ENCODE measurements at places on chromosomes 6 and 20.

GRCh38 chr20:46648903-46649649 lies 2.2 kb downstream of the SLC13A3 start:
- DNase-seq: no peak

- no peak for DNase-seq
Measured at GRCh38 chr6:69338431-69339162, 458.2 kb downstream of the LMBRD1 start.

GRCh38 chr6:109713097-109713496 lies 22.0 kb downstream of the FIG4 start:
- no peak for DNase-seq

- no peak for DNase-seq
Measured at GRCh38 chr6:36542041-36542440, 5.2 kb downstream of the STK38 start.

DNA sequence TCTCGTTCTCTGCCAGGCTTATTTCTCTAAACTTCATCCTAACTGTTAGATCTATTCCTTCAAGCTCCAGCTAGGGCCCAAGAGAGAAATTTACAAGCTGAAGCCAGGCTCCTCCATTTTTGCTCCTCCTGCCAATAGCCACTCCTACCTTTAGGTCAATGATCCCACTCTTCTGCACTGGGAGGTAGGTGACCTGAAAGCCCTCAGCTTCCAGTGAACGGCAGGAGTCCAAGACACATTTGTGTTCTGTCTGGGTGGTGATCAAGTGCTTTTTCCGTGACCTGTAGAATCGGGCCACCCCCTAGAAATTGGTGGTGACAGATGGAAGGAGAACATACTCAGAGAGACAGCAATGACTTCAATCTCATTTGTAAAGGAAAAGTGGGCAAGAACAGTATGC lies 8.9 kb downstream of the NFS1 start:
- no peak for DNase-seq

DNA sequence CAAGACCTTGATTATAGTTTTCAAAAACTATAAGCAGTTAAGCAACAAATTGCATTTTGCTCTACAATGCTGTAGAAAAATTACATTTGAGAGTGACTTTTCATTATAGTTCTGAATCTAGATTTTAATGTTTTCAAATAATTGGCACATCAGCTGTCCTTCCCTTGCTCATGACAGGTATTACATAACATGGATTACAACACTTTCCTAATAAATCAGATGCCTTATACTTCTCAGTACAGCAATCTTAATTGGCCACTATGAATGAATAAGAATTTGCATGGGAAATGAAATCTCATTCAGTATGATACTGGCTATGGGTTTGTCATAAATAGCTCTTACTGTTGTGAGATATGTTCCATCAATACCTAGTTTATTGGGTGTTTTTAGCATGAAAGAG lies 29.9 kb downstream of the HSF2 start:
- no peak for DNase-seq

GRCh38 chr6:47134476-47135189 lies 92.5 kb upstream of the ADGRF1 start:
- DNase-seq: peak; percentile 85

DNA sequence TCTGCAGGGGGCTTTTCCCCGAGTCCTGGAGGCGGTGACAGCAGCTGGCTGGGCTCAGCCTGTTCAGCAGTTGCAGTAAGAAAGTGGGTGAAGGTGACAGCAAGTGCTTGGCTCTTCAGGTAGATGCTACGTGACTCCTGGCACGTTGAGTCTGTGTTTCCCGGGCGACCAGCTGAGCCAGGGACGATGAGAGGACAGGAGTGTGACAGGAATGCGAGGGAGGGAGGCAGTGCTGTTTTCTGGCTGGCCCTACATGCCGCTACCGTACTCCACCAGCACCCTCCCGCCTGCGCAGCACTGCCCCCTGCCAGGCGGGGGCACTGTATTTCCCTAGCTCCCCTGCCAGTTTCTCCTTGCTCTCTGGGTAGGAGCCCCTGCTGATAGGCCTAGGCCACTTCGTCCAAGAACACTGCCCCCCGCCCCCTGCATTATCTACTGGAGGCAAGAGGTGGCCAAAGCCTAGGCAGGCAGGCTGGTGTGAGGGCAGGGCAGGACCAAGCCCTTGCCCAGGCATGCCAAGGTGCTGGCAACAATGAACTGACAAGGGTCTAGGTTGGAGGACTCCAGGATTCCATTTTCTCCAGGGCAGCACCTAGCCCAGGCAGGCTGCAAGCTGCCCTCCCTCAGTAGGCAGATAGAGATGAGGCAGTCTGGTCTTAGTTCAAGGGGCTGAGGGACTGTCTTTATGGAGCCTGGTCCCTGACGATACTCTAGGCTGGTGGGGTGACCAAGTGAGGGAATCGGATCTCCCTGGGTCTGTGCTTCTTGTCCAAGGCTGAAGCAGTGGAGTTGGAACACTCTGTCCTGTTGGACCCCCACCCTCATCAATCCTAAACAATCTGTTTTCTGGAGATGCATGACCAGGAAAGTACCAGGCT lies 19.2 kb downstream of the MRPS18A start:
- peak; percentile 24 for DNase-seq

GRCh38 chr6:33570806-33571636 lies 9.1 kb downstream of the BAK1 start:
- DNase-seq: peak; percentile 53

DNA sequence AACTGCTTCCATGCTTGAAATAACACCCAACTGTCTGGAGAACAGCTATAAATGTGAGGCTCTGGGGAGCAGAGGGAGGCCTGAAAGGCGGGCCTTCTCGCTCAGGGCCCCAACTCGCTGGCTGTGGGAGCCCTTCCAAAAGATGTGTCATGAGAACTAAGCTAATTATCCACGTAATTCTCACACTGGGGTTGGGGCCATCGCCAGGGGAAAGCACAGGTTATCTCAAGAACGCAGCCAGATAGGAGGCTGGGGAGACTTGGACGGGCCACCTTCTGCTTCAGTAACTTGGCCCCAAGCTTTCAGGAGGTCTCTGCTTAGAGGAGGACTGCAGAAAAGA lies 1.6 kb downstream of the PXDC1 start:
- no peak for DNase-seq

DNA sequence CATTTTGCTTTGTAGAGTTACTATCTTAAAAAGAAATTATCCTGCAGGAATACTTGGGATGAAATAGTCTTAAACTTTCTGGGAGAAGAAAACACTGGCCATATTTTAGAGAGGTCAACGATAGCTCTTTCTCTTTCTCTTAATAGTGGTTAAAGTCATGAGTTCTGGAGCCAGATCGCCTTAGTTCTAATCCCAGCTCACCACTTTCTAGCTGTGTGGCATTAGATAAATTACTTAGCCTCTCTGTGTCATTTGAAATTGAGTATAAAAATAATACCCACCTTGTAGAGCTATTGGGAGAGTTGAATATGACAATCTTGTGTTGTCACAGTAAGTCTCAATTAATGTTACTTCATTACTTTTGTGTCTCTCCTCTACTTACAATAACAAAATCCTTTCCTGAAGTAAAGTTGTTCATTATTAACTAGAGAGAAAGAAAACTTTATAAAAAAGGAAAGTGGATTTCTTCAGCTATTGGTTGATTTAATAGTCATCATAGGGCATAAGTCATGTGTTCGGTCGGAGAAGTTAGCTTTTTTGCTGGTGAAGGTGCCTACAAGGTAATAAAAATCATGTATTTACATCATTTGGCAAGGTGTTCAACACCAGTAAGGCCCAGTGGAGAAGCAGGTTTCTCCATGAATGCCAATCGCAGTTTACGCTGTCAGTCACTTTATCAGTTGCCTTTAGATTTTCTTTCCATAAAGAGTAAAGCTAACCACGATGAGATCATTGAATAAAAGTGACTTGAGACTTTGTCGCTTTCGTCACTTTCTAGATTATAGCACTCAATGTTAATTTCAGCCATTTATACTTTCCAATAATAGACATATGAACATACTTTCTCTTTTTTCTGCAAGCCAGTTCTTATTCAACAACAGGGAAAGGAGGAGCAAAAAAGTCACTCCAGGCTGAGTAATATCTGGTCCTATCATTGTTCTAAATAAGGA lies 2.0 kb downstream of the NEDD9 start:
- DNase-seq: no peak

- DNase-seq: no peak
Measured at GRCh38 chr6:35083507-35083906, 57.6 kb downstream of the TCP11 start.

- no peak for DNase-seq
Measured at GRCh38 chr6:169996378-169997051, 245.1 kb downstream of the ERMARD start.

- DNase-seq: no peak
Measured at GRCh38 chr6:78025502-78025901, 372.7 kb downstream of the MEI4 start.

DNA sequence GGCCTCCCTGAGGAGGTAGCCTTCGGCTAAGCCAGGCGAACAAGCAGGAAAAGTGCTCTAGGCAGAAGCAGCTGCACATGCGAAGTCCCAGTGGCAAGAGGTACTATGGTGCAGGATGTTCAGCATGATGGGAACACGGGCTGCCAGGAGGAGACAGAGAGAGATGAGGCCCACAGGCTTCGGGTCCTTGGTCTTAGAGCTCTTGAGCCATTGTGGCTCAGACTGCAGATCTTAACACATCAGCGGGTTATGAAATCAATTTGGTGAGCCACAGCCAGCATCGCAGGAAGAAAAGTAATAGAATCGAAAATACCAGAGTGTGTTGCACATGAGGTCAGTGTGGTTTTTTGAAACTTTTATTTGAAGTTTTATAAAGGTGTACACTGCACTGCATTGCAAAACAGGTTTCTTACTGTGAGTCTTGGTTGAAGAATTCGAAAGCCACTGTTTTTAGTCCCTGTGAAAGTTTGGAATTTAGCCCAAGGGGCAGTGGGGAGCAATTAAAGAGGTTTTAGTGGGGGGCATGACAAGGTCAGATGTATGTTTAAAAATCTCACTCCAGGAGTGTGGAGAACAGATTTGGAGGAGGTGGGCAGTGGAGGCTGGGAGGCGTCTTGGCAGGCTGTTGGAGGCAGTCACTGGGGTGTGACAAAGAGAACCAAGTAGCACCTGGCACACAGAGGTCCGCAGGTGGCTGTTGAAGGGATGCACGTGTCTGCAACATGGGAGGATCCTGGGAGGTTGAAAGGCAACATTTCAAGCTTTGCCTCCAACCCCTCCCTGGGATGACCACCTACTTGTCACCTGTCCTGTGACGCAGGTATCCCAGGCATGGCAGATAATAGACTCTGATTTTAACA lies 69.3 kb downstream of the EYA2 start:
- DNase-seq: no peak

DNA sequence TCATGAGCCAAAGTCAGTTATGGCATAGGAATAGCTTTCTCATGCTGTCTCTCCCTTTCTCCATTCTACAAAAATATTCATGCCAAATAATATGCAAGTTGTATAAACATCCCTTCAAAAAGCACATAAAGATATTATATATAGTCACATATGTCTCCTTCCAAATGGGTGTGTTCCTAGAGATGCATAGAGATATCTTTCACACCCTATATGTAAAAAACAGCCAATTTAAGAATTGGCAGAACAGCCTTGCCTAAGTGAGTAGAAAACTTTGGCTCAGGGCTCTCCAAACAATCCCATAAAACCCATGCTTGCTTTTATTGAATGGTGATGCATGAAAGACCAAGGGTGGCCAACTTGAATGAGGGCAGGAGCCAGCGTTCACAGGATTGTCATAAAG lies 274.7 kb upstream of the SUPT3H start:
- DNase-seq: no peak

GRCh38 chr20:50052550-50053361 lies 60.2 kb downstream of the UBE2V1 start:
- DNase-seq: no peak

DNA sequence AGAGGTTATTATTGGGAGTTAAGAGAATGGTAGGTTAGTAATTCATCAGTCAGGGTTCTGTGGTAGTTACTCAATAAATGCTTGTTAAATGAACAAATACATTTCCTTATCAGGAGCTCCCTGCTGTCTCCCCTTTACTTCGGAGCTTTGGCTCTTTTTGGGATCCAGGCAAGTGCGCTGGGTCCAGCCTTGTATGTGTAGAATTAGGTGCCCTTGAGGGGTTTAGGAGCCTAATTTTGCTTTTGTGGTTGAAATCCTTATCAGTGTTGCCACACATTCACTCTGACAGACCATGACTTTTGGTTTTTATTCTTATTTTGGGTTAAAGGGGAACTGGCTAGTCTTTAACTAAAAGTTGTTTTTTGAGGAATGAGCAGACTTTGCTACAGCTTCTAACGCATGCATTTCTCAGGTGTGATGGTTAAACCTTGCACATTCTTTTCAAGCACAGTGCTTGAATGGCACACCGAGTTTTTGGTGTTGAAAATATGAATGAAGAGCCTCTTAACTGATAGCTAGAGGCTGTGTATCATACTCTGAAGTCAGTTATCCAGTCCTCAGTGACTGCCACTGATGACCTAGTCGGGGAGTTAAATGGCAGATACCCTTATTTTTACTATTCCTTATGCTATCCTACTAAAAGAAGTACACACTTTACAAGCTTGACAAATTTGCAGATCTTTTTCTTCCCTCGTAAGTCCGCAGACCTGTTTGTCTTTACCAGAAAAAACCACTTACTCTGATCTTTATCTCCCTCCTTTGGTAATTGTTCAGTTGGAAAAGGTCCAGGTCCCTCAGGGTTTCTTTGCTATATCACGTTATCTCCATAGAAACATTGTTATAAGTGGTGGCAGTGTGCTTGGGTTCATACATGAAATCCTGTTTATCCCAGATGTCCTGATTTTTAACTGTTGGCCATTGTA lies 50.7 kb upstream of the PLCG1 start:
- DNase-seq: no peak

DNA sequence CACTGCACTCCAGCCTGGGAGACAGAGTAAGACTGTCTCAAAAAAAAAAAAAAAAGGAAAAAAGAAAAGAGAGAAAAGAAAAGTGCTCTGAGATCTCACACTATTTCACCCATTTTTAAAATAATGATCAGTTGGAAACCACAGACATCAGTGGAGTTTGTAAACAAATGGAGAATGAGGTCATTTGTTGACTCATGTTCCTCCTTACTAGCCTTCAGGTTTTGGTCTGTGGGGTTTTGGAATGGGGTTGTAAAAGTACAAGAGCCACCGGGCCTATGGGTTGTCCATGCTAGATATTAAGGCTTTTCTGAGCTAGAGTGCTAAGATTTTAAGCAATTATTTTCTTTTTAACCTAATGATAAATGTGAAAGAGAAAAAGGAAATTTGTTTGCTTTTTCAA lies 104.4 kb upstream of the PRL start:
- DNase-seq: no peak

- DNase-seq: no peak
Measured at GRCh38 chr6:152598421-152598820, 38.7 kb downstream of the SYNE1 start.

DNA sequence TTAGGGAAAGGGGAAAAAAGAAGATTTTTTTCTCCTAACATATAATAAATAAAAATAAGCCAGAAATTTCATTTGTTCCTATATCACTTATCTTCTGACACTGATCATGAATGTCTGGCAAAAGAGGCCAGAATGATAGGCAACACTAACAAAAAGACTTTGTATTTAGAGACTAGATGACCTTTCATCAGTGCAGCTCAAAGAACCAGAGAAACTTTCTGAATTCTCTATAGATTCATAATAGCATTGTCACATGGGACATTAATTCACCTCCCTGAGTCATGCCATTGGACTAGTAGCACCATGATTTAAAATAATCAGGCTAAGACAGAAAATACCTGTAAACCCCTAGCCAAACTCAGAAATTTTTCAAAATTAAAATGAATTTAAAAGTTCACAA lies 95.4 kb upstream of the CCDC28A start:
- no peak for DNase-seq

All from HFF-Myc (cell line).